ENCODE measurements at places on chromosomes 16 and 17.
A peak's percentile ranks its signal among the peaks of the same experiment; 100 is the strongest.

DNA sequence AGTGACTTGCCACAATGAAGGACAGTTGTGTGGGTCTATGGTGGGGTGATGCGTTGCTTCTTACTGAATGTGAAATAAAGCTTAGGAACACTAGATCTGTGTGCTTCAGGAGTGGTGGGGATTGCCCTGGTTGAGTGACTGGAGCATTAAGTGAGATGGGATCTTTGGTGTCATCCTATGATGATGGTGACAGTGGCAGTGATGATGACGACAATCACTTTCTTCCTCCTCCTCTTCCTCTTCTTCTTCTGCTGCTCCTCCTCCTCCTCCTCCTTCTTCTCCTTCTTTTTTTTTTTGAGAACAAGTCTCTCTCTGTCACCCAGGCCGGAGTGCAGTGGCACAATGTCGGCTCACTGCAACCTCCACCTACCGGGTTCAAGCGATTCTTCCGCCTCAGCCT lies 396.8 kb downstream of the SEC14L1 start:
- no peak for DNase-seq

DNA sequence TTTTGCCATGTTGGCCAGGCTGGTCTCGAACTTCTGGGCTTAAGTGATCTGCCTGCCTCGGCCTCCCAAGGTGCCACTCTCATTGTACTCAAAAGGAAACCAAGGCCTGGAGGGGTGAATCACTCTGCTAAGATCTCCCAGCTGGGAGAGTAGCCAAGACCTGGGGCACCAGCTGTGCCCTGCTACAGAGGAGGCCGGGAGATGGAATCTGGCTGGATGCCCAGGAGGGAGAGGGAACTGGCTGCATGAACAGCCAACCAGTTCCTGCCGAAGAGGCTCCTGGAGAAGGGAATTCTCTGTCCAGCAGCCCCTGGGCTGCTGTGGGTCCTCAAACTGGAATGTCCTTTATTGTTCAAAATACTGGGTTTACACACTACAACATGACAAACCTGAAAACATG lies 238.7 kb upstream of the CIBAR2 start:
- peak; percentile 94 for DNase-seq

- DNase-seq: no peak
Measured at GRCh38 chr17:78141437-78142118, 4.6 kb upstream of the C17orf99 start.

GRCh38 chr16:8928467-8928957 lies 35.2 kb downstream of the USP7 start:
- DNase-seq: peak; percentile 71

- no peak for DNase-seq
Measured at GRCh38 chr16:68605746-68606145, 39.4 kb upstream of the CDH3 start.

DNA sequence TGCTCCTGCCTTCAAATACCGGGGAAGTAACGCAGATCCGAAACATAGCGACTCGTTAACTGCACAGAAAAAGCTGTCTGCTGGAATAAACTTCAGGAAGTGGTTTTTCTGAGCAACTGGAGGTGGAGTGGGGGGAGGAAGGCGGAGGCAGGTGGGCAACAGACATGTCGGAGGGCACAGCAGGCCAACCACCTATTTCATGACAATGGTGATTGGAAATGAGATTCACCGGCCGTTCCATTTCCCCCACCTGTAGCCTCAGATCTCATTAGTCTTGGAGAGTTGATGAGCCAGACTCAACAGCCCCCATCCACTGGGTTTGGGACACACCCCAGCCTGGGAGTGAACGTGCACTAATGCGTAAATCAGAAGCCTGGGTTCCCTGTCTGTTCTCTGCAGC lies 7.7 kb upstream of the PECAM1 start:
- DNase-seq: no peak

- no peak for DNase-seq
Measured at GRCh38 chr16:24471561-24472350, 67.6 kb upstream of the RBBP6 start.

DNA sequence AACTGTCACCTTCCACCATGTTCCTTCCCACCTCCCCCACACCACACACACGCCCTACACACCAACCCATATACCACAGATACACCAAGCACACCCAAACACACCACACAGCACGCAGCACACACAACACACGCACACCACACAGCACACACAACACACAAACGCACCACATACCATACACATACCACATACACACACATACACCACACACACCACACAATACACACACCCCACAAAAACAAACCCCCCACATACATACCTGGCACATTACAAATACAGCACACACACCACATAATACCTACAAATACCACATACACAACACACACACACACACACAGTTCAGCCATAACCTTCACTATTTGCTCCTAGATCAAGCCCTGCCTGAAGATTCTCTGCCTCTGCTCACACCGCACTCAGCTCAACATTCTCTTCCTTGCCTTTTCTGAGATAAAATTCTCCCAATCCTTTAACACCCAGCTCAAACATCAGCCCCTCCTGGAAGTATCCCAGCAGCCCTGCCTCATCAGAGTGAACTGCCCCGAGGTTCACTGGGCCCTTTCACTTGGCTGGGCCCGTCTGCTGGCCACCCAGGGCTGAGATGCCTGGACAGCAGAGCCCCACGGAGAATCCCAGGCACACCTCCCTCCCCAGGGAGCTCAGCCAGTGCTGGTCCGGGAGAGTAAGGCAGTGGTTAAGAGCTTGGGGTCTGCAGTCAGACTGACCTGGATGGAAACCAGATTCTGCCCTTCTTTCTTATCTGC lies 31.9 kb upstream of the CPNE2 start:
- peak; percentile 21 for DNase-seq

GRCh38 chr17:40101367-40102210 lies 1.2 kb upstream of the NR1D1 start:
- DNase-seq: no peak

DNA sequence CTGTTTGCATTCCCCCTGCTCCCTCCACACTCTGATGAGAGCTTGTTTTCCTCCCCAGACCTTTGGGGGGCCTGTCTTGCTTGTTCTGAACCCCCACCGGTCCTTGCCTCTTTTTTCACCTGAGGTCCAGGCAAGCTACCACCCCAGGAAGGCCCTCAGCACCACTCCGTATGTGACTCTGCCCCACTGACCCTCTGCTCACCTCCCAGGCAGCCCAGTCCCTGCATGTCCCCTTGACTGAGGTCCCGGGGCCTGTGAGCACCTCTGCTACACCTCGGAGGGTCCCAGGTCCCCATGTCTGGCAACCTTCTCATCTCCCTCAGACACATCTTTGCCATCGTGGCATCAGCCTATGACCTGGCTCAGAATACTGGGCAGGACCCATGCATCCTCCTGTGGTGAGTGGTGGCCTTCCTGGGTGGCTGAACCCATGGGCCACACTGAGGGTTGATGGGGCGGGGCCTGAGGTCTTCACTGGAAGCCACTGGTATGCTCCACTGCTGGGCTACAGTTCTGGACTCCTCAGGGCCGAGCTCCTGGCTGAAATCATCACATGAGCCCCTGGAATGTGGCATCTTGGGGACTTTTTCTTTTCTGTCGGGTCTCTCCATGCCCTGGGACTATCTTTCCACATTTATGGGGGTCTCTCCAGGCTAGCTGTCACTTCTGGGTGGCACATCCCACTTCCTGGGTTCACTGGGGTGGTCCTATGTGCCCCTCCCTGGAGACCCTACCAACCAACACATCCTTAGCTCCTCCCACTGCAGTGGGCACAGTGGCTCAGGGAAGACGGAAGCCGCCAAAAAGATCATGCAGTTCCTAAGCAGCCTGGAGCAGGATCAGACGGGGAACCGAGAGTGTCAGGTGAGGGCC lies 3.5 kb downstream of the MYO15B start:
- DNase-seq: no peak

- no peak for DNase-seq
Measured at GRCh38 chr16:56956756-56957155, 5.0 kb upstream of the CETP start.
